ENCODE measurements at places on chromosomes 4 and X. TPM values are rescaled to one million over a fixed set of nuclear protein-coding genes. Genes with fewer than 3 reads are reported as not detected.

CYSLTR1 gene
- 6.8 TPM for total RNA-seq

PCGF3 gene
- 25.6 TPM for total RNA-seq

TEX13C gene
- not detected for total RNA-seq

RIBC1 gene
- 0.56 TPM for total RNA-seq

FGB gene
- total RNA-seq, result not detected

CETN2 gene
- total RNA-seq, result 33.1 TPM

CYBB gene
- total RNA-seq, result 67.5 TPM

MAP3K15 gene
- total RNA-seq, result not detected

MGAT4D gene
- total RNA-seq, result not detected

EOLA1 gene
- total RNA-seq, result 15.8 TPM

WNK3 gene
- 4.1 TPM for total RNA-seq

DCLK2 gene
- total RNA-seq, result 5.6 TPM

MTTP gene
- not detected for total RNA-seq

TLR1 gene
- 15.8 TPM for total RNA-seq
